EH (cell line): ENCODE measurements at places on chromosomes 4 and X.
A peak's percentile ranks its signal among the peaks of the same experiment; 100 is the strongest.

GRCh38 chrX:99184153-99184552 is 1225.9 kb downstream of the PCDH19 start:
- no peak for DNase-seq

DNA sequence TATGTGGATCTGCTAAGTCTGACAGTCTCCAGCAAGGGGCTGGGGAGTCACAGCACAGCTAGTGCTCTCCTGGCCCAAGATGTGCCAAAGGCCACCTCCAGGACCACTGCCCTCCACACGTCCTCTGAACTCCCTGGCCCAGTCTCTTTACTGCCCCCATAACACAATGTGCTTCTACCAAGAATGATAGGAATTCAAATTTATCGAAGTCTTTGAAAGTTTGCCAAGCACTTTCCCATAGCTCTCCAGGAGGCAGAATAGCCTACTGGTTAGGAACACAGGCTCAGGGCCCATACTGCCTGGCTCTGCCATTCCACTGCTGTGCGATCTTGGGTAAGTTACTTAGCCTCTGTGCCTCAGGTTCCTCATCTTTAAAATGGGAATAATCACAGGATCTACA is 86.7 kb downstream of the NHSL2 start:
- peak; percentile 30 for DNase-seq

DNA sequence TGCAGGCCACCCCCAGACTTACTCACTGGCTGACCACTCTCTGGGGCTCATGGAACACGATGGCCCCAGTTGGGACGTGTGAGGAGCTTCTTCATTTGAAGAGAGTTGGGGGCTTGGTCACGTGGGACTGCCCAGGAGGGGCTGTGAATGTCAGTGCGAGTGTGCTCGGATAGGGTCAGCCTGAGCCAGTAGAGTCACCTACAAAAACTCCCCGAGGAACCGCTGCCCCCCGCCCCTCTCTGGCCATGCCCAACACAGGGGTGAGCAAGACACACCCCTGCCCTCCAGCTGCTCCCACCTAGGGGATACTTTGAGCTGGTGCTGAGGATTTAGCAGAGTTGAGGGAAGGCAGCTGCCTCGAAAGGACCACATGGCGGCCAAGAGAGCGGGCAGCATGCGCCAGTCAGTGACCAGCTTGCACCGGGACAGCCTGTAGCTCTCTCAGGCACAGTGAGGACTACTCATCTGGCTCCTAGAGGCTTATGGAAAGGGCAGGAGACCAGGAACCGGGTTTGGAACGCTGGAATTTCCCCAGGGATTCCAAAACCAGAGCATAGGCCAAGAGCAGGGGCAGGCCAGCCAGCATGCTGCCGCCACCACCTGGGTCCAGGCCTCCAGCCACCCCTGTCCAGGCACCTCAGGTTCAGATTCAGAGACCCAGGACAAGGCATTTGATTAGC is 8.4 kb downstream of the PNMA6E start:
- no peak for DNase-seq

GRCh38 chrX:135543172-135543571 is 22.7 kb downstream of the INTS6L start:
- no peak for DNase-seq

DNA sequence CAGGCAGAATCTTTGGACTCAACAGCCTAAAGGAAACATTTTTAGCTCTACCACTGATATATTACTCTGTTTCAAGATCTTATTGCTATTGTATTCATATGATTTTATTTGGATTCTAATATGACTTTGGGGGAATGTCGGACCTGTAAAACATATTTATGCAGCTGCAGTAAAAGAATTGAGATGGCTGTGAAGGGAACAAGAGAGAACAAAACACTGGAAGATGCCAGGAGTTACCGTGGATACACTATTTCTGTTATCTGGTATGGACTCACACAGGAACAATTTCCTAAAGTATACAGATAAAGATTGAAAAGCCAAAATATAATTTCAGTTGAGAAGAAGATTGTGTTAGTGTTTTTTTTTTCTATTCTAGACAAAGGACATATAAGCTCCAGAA is 113.0 kb upstream of the DCLK2 start:
- no peak for DNase-seq

DNA sequence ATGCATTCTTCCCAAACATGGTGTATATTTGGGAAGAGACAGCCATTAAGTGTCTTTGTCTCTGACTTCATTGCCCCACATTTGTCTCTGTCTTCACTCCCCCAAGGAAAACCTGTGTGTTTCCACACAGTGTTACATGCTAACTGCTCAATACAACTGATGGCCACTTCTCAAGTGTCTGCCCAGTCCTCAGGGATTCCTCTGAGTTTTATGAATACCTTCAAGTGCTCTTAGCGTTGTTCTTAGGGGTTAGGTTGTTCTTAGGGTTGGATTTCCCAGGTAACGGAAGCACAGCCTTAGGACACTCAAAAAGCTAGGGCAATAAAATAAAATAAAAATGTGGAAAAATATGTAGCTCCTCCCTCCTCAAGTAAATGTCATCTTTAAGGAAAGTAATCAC is 64.7 kb upstream of the PLAC8 start:
- no peak for DNase-seq

GRCh38 chrX:35665311-35665710 is 132.8 kb upstream of the MAGEB16 start:
- DNase-seq = no peak

DNA sequence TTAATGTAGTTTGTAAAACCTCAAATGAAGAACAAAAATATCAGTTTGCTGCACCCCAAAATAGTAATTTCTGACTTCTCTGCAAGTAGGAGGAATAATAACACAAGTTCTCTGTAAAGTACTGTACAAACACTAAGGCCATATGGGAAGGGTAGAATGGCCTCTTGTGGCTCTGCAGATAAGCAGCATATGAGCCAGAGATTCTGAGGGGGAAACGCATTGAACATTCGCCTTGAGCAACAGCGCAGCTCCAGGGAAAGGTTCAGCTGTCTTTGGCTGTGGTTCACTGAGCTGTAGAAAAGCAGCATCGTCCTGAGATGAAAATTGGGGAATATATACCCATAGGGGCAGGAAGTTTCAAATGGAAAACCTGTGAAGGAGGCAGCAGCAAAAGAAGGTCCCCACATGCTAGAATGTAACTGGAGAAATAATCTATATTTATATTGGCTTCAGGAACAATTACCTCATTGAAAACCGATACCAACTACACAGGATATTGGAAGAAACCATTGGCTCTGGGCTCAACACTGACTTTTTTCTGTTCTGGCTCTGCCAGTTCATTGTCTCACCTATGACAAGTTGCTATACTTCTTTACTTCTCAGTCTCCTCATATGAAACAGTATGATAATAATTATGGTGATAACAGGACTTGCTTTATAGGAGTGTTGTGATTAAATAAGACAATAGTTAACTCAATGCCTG is 357.6 kb upstream of the CPEB2 start:
- DNase-seq = no peak

DNA sequence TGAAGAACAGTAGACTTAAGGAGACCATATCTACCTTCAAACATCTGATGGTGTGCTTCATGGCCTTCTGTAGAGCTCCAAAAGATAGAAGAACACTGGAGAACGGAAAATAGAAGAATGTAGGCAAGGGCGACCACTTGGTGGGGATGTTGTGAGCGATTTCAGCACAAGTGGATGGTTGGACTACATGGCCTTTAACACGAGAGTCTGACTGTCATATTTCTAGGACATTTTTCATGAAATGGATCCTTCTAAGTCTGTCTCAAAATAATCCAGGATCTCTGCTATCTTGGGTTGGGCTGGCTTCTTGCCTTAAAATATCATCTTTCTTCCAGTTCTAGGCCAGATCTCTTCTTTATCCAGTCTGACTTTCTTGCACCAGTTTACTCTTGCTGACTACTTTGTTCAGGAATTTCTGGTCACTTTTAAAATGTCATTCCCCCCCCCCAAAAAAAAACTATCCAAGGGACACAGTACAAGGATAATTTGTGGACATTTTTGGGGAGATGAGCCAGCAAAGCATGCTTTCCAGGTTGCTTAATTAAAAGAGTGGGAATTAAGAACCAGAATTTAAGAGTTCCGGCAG is 1.2 kb upstream of the MID1IP1 start:
- DNase-seq = peak; percentile 52

- no peak for DNase-seq
These were observed 3.6 kb upstream of the RENBP start for GRCh38 chrX:153948002-153948466.

DNA sequence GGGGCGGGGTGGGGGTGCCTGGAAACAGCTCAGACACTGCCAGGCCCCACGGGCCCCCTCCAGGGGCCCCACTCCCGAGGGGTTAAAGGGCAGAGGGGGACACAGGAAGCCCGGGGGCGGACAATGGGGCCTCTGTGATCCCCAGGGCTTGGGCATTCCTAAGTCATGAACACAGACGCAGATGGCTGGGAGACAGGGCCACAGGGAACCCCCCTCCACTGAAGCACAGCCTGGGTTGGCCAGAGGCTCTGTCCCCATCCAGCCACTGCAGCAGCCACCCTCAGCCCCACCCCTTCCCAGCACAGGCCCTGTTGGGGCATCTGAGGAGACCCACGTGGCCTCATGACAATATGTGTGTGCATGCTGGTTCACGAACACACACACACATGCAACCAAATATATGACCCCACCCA is 3.9 kb downstream of the L1CAM start:
- DNase-seq = peak; percentile 55

DNA sequence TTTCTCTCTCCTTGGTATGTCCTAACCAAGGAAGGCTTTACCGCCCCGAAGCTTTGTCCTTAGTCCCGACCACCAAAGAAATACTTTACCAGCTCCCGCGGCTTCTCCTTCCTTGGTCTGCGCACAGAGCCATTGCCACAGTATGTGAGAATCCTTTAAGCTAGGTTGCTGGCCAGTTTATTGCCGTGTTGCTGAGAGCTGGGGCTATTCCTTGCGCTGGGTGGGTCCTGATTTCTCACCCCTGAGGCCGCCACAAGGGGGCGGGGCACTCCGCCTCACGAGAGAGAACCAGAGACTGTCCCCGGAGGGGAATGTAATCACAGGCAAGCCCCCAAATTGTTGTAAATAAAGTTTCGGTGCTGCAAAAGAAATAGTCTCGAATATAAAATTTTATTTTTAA is 331.0 kb upstream of the PCDH10 start:
- no peak for DNase-seq

- no peak for DNase-seq
These were observed 146.7 kb upstream of the FAM9B start for GRCh38 chrX:9180623-9181022.

GRCh38 chr4:152100379-152101201 is 339.8 kb upstream of the GATB start:
- DNase-seq = no peak

- DNase-seq = peak; percentile 27
These were observed 115.1 kb downstream of the GALNTL6 start for GRCh38 chr4:171928336-171928735.
